ENCODE measurements at places on chromosomes 12 and 14.

- no peak for DNase-seq
These were observed 90.5 kb downstream of the TTC8 start for GRCh38 chr14:88914956-88915355.

- no peak for DNase-seq
These were observed 56.2 kb upstream of the TSPAN9 start for GRCh38 chr12:3020850-3021435.

- DNase-seq: no peak
These were observed 22.3 kb downstream of the HOXC4 start for GRCh38 chr12:54075974-54076373.

DNA sequence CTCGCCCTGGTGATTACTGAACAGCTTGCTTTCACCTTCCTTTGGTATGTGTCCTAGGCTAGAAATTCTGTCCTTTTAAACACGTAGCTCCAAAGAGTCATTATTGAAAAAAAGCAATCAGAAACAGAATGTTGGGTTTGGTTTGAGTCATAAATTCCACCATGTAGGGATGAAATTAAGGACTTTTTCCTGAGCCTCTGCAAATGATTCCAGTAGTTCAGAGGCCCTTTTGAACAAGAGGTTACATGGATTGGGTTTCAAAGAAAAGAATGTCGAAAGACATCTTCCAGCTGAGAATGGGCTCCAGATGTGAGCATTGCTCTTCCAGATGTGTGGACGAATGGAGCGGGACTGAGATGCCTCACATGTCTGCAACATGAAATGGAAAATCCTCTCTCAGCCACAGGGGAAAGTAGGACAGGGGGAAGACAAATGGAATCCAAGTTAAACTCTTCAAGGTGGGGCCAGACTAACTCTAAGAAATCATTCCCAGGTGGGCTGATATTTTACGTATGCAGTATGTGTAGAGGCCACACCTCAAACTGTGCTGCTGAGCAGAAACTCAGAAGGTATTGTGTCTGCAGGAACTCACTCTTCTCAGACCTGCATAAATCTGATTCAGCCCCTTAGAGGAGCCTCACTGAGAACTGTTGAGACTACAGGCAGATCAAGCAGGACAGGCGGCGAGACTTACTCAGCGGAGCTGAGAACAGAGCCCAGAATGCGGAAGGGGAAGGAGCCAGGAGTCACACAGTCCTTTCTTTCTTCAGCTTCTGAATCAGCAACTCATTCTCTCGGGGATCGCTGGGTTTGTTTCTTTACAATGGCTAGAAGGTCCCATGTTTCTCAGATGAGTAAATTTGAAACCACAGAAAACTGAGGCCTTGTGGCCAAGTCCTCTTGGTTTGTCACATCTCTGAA, 23.3 kb upstream of the EMP1 start:
- no peak for DNase-seq

DNA sequence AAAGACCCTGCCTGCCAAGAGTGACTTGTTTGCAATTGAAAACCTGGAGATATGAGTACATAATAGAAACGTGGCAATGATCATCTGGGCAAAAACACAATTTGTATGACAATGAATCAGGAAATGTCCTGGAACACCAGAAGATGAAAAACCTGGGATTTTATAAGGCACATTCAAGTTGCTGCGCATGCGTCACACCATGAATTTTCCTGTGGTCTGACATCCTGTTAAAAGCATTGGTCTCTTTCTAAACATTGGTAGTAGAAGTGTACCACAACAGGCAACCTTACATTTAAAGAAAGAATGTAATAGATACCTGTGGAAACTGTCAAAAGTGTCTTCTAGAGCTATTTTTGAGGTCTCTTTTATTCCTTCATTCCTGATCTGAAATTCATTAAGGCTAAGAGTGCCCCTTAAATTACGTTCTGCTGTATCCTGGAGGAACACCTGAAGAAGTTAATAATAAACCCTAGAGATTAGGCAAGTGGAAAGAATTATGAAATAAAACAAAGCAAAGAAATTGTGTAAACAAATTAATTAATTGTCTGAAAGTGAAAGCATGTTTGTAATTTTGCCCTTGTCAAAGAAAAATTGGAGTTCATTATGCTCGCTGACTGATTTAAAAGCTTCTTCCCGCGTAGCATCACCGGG, 676.5 kb downstream of the DIO2 start:
- DNase-seq: no peak

GRCh38 chr12:49673446-49674317, 33.5 kb downstream of the FMNL3 start:
- DNase-seq: peak; percentile 88

DNA sequence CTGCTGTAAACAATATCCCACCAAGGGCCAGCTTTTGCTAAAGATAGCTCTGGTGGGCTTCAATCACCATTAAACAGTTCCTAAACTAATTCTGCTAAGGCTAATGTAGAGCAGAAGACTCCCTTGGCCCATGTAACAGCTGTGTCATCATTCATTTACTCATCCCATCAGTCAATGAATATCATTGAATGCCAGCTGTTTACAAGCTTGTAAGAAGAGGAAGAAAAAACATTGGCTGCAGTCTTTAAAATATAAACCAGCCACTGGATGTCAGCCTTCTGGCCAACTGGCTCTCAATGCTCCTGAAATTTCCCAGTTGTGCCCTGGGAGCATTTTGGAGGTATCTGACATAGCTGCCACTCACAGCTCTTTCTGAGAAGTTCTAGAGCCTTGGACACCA, 18.0 kb upstream of the MAP3K9 start:
- DNase-seq: no peak

- DNase-seq: no peak
These were observed 2.2 kb downstream of the BLOC1S1 start for GRCh38 chr12:55718015-55718414.

- DNase-seq: no peak
These were observed 179.7 kb upstream of the PLXNC1 start for GRCh38 chr12:93968536-93969285.

DNA sequence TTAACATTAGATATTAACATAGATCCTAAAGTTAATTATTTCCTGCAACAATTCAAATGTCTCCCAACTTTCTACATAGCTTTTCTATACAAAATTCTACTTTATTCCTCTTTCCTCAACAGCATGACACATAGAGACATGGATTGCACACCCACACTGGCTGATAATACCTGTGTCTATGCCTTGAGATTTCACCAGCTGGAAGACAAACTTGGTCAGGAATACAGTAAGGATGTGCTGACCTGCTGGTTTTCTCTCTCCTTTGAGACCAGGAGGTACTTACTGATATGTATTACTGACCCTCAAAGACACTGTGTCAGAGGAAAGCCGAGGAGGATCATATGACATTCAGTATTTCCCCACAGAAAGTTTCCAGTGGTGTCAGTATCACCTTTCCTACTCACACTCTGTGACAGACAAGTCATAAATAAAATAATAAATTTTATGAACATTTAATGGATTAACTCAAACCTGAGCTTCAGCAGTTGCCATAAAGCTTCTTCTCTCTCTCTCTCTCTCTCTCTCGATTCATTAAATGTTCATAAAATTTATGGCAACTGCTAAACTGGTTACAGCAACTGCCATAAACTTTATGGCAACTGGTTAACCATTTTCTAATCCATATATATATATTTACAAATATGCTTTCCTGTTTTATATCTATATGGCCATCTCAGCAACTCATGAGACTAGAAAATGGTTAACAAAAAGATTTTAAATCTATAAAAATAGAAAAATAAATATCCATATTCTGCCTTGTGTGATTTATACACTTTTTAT, 22.7 kb downstream of the EIF2S3B start:
- no peak for DNase-seq

- no peak for DNase-seq
These were observed 41.5 kb downstream of the TEAD4 start for GRCh38 chr12:3000548-3001275.

GRCh38 chr12:47808574-47809365, 10.9 kb downstream of the HDAC7 start:
- DNase-seq: no peak

DNA sequence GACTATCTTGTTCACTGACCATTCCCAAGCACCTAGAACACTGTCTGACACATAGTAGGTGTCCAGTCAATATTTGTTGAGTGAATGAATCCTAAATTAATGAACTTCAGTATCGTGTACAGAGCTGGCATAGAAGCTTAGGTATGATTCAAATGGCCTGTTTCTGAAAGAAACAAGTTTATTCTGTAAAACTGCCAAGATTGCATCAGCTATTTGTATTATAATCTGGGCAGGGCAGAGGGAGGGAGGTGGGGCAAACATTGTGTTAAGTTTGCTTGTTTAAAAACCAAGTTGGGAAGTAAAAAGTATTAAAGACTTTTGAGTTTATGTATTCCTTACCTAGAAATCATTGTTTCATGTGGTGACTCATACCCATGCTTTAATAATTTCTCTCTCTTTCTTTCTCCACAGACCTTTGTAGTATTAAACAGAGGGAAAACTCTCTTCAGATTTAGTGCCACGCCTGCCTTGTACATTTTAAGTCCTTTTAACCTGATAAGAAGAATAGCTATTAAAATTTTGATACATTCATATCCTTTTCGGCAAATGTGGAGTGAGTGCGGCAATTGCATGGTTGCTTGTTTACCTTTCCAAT, 92.8 kb downstream of the SCN8A start:
- no peak for DNase-seq
